ENCODE measurements at places on chromosomes 6 and 20. TPM values are rescaled to one million over a fixed set of nuclear protein-coding genes. Genes with fewer than 3 reads are reported as not detected.

- DNase-seq = no peak
Measured at GRCh38 chr20:61042506-61043385, 209.3 kb upstream of the CDH4 start.

DNA sequence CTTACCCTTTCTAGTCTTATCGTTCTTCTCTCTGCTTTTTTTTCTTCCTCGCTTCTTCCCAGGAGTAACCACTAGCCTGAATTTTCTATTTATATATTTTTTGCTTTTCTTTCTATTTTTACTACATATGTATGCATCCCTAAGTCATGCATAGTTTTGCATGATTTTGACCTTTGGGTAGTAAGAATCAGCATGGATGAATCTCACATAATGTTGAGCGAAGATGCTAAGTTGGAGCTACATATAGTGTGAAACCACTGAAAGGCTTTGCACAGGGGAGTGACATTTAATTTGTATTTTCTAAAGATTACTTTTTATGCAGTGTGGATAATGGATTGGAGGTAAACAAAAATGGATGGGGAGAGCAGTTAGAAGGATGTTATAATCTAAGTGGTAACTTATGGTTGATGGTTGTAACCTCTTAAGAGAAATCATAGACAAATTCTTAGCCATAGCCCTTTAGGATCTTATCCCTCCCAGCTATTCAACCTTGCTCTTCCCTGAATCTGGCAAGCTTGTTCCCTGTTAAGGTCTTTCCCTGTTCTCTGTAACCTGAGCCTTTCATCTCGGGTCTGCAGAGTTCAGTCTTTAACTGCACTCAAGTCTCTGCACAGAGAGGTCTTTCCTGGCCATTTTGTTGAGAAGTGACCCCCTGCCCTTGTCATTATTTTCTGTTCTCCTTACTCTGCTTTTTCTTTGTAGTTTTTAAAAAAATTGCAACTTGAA lies 18.0 kb downstream of the PEX7 start:
- no peak for DNase-seq

DNA sequence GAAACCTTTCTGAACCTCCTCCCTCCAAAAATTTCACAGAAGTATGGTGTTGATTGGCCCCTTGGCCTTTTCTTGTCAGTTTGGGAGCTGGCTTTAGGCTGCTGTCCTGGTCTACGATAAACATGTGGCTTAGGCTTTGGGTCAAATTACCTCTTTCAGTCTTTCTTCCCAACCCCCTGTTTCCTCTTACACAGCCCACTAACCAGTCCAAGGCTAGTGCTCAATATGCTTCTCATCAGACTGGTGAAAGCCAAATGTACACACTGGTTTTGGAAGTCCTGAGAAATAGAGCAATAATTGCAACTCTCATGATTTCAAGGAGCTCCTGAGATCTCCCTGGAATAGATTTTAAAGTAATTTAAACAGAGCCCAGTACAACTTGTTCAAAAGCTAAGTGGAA lies 933.7 kb upstream of the GJE1 start:
- no peak for DNase-seq

DNA sequence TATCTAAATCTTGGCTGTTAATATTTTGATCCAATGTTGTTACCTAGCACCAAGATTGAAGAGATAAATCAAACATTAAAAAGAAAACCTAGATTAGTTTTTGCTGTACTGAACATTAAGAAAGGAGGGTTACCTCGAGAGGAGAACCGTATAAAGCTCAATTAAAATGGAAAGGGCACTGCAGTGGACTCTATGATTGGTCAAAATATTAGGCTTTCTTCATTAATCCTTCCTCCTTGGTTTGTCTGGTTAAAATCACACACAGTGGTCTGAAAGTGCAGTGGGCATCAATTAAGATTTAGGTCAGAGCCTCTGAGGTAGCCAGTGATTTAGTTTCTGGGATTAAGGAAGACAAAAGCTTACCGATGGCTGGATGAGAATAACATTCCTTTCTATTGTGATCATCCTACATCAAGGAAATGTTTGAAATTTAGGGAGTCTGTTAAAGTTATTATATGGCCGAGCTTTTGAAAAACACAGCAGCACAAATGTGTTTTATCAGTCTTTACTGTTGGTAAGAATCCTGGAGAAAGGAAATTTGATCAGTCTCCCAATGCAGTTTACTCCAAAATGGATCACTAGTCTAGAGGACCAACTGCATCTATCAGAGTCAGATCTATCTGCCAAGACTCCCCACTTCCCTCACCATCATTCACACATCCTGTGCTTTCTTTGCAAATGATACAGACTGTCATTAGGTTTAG lies 134.6 kb upstream of the NEDD9 start:
- no peak for DNase-seq

- DNase-seq = no peak
Measured at GRCh38 chr20:2141600-2142575, 40.3 kb downstream of the STK35 start.

Gene CGAS
- total RNA-seq = 6.0 TPM

Gene AGER
- 5.7 TPM for total RNA-seq

Gene SMLR1
- total RNA-seq = not detected
